ENCODE measurements at places on chromosomes 5 and 9.

- no peak for DNase-seq
These were observed 36.0 kb downstream of the DOCK8 start for GRCh38 chr9:250625-251024.

DNA sequence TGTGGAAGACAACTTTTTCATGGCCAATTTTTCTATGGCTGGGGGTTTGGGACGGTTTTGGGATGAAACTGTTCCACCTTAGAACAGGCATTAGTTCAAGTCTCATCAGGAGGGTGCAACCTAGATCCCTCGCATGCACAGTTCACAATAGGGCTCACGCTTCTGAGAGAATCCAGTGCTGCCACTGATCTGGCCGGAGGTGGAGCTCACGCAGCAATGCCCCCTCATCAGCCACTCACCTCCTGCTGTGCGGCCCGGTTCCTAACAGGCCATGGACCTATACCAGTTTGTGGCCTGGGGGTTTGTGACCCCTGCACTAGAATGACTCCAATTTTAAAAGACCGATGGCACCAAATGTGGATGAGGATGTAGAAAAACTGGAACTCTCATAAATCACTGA, 127.2 kb upstream of the IER5L start:
- DNase-seq = no peak

DNA sequence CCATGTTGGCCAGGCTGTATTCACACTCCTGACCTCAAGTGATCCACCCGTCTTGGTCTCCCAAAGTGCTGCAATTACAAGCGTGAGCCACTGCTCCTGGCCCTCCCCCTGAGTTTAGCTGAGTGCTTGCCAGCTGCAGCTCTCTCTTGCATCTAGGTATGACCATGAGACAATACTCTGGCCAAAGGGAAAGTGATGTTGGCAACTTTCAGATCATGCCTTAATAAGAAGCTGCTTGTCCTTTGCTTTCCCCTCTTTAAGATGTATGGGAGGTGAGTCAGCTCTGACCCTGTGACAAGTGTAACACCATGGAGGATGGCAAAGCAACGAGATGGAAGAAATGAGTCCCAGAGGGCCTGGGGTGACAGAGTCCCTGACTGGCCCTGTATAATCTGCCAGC, 18.7 kb upstream of the DCAF12 start:
- DNase-seq = no peak

DNA sequence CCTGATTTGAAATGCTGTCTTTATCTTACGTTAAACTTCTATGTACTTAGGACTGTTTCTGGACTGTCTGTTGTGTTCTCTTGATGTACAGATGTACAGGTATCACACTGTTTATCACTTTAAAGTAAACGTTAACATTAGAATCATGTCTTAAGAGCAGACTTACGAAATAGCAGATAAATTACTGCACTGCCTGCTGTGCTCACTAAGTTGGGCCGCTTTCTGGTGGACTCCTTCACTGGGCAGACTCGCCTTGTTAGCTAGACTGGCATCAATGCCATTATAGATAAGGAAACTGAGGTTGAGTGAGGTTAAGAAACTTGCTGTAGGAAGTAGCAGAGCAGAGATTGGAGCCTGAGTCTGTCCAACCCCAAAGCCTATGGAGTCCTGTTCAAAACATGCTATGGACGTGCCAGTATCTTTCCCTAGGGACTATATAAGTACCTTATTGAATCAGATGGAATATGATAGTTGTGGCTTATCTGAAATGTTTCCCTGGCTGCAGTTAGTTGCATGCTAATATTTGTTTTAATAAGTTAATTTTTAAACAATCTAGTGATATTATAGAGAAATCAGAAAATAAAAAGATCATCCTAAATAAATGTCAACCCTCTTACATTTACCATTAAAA, 16.9 kb downstream of the ZNF618 start:
- no peak for DNase-seq

DNA sequence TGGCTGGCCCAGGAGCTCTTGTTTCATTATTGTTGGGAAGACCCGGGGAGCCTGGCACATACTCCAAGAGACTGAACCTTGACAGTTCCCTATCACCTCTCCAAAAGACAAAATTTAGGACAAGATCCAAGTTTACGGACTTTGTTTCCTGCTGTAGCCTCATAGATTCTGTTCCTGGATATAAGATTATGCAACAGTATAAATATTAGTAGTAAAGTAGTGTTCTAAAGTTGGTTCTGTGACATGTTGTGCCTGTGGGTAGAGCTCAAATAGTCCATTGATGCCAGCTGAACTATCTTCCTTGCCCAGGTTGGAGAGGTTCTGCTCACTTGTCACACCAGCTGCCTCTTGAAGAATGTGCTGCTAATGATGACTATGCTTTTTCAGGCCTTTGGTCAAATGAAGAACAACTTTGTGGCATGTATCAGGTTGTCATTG, 430.2 kb downstream of the DMAC1 start:
- no peak for DNase-seq

- DNase-seq = no peak
These were observed 188.2 kb upstream of the SLC27A6 start for GRCh38 chr5:128777052-128777451.

GRCh38 chr9:136567651-136568287, 21.9 kb upstream of the NOTCH1 start:
- no peak for DNase-seq

DNA sequence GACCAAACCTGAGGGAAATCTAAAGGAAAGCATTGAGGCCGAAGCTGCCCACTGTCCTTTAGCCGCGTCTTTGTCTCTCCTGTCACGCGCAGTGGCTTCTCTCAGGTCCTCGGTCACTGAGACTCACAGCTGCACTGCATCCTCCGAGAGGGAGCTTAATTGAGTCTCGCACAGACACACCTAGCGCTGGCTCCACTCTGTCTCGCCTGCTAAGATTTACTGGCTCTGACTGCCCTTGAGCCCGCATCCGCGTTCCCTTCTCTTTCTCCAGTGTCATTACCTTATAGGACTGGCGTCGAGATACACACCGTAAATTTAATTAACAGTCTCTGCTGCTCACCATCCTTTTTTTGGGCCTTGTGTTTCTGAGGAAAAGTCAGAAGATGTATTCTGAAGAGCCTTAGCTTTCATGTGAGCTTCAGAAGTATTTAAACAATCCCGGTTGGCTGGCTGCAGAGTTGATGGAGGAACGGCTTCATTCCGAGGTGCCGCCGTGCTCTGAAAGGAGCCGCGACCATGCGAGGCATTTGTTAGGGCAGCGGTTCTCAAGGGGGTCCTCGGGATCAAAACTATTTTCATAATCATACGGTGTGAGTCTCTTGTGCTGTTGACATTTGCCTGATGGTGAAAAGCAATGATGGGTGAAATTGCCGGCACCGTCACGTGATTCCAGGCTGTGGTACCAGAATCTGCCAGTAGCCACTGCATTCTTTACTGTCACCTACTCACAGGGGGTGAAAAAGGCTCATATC, 58.3 kb downstream of the GPR107 start:
- no peak for DNase-seq

GRCh38 chr5:67493676-67494075, 297.1 kb upstream of the CD180 start:
- no peak for DNase-seq

GRCh38 chr5:74167206-74167929, 473.2 kb downstream of the ENC1 start:
- DNase-seq = no peak

- no peak for DNase-seq
These were observed 493.5 kb downstream of the EBF1 start for GRCh38 chr5:158606233-158606632.

DNA sequence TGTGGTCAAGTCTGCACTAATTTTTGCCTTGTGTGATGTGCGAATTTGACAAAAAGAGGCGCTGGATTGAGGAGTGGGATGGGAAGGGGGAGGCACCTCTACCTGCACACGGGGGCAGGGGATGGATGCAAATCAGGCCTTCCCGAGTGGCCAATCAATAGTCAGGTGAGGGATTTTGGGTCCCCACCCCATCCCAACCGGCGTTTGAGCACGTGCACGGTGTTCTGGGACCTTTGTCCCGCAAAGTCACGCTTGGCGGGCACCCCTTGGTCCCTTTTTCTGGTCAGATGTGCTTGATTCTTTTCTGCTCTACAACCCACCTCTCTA, 685 bp upstream of the ADAMTS19 start:
- no peak for DNase-seq

GRCh38 chr5:132417010-132417439, 47.5 kb downstream of the SLC22A5 start:
- DNase-seq = no peak

DNA sequence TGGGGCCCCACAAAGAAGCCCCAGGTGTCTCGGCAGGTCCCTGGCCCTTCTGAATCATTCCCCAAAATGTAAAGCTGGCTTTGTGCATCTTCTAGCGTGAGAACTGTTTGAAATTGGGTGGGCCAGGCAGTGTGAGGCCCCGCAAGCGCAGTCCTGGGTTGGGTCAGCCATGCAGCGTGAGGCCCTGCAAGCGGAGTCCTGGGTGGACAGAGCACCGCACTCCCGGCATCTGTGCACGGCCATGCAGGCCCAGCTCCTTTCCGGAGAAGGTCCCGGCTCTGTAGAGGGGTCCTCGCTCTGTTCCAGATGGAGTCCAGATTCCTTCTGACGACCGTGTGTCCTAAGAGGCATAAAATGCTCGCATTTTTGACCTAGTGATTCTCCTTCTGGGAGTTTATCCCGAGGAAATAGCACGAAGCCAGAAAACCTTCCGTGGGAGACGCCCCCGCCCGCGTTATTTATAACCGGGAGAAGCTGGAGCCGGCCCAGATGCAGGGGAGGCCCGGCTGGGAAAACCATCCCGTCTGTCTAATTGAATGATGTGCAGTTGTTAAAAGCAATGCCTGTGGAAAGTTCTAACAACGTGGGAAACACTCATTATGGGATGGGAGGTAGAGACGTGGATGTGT, 19.4 kb upstream of the NOTCH1 start:
- DNase-seq = no peak

DNA sequence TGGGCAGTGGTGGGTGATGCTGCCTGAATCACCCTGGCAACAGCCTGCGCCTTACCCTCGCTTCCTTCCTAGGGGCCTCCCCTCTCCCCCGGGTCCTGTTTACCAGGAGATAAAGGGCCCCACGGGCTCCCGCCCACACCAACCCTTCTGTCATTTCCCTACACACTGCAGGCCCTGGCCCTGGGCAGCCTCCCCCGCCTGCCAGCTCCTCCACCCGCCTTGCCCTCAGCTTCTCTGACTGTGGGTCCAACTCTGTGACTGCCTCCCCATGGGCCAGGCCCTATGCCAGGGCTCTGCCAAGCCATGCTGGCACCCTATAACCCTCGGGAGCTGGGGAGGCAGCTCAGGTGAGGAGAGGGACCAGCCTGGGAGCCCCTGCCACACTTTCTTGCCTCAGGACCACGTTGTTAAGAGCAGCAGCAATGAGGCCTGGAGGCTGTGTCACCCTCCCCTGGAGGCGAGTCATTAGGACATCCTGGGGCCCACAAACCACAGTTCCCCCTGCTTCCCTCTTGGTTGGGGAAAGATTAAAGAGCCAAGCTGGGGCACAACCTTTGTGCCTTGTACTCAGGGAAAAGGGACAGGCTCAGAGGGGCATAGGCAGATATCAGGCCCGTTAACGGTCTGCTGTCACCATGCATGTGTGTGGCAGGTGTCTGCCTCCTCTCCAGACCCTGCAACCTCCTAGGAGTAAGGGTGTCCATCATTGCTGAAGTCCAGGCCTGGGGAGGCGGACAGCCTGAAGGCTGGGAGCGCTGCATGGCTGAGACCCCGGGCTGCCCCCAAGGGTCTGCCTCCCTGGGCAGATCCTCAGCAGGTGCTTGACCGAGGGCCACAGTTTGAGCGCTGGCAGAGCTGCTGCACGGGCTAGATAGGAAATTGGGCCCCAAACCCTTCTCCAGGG, 2.8 kb downstream of the MGAT4B start:
- DNase-seq = no peak

DNA sequence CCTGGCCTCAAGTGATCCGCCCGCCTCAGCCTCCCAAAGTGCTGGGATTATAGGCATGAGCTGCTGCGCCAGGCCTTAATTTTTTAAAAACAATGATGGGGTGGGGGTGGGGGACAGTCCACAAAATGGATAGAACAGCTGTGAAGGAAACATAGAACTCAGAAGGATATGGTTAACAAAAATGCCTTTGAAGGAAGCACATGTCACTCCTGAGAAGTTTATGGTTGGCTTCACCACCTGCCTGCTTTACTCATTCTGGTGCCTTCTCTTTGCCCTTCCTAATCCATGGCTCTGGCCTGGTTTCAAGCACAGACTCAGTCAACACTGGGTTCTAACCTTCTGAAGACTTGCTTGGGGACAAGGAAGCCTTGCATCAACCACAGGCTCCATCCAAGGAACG, 10.3 kb downstream of the BAG1 start:
- no peak for DNase-seq

- DNase-seq = no peak
These were observed 185.2 kb upstream of the KLF4 start for GRCh38 chr9:107674721-107675277.

DNA sequence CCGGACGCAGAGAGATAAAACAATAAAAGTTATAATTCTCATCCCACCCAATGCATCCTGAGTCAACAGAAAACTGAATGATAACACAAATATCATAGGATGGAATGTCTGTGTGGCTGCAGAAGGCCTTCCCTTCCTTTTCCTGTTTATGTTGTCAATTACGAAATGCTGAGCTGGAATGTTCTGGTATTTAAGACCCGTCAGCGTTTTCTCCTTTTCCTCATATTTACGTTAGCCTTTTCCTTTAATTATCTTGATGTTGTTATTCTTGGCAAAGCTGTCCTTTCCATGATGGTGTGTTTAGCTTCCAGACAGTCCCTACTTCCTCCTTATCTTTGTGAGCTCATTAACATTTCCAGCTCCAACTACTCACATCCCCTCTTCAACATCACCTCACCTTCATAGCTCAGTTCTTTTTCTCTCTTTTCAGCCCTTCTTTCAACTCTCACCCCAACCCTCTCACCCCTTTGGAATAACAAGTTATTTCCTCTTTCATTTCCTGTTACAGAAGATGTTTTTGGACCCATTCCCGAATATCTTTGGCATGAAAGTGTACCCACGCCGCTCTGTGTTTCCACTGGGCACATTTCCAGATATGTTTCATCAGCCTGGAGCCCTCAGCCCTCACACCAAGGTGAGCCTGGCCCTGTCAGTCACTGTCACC, 221.6 kb downstream of the NR2F1-AS1 start:
- DNase-seq = no peak

GRCh38 chr9:13027879-13028278, 251.6 kb downstream of the MPDZ start:
- no peak for DNase-seq

- DNase-seq = no peak
These were observed 62.0 kb downstream of the BHMT start for GRCh38 chr5:79173626-79174025.

- DNase-seq = no peak
These were observed 3.6 kb upstream of the SNAPC4 start for GRCh38 chr9:136403538-136403914.

GRCh38 chr5:38319491-38319890, 61.1 kb downstream of the EGFLAM start:
- DNase-seq = no peak

GRCh38 chr5:6732634-6733410, 19.6 kb downstream of the TENT4A start:
- no peak for DNase-seq

- no peak for DNase-seq
These were observed 9.4 kb downstream of the BTNL8 start for GRCh38 chr5:180908400-180908799.
